ENCODE measurements at places on chromosomes 3 and 15. TPM values are rescaled to one million over a fixed set of nuclear protein-coding genes. Genes with fewer than 3 reads are reported as not detected.

The TRH gene
- total RNA-seq: 0.10 TPM

The CD96 gene
- total RNA-seq: 117 TPM

The ASB14 gene
- 0.10 TPM for total RNA-seq

The SOX2 gene
- under 0.01 TPM for total RNA-seq

The TRIM71 gene
- total RNA-seq: 0.10 TPM

The ZNF385D gene
- 0.21 TPM for total RNA-seq

The CIB2 gene
- total RNA-seq: 1.9 TPM

The GCSAM gene
- 6.4 TPM for total RNA-seq

The HHLA2 gene
- total RNA-seq: 0.31 TPM

The ESYT3 gene
- 0.21 TPM for total RNA-seq

The ACAN gene
- under 0.01 TPM for total RNA-seq

The IL17RB gene
- total RNA-seq: 0.10 TPM

The PIF1 gene
- 0.31 TPM for total RNA-seq

The TM4SF1 gene
- 0.84 TPM for total RNA-seq

The CCDC39 gene
- not detected for total RNA-seq

The VWA5B2 gene
- total RNA-seq: under 0.01 TPM

The INO80 gene
- 27.3 TPM for total RNA-seq

The AHSG gene
- total RNA-seq: not detected

The EPM2AIP1 gene
- total RNA-seq: 42.5 TPM

The GRK7 gene
- total RNA-seq: 0.10 TPM

The HTR3E gene
- not detected for total RNA-seq

The NECTIN3 gene
- total RNA-seq: 5.5 TPM

The MYLK gene
- total RNA-seq: 27.1 TPM

The AMIGO3 gene
- total RNA-seq: 3.8 TPM

The LRRN1 gene
- 1.3 TPM for total RNA-seq

The CNTN4 gene
- not detected for total RNA-seq

The CCR9 gene
- total RNA-seq: 0.94 TPM

The LIPC gene
- total RNA-seq: 0.73 TPM

The CAMP gene
- not detected for total RNA-seq

The GREM1 gene
- total RNA-seq: 0.10 TPM

The LINGO1 gene
- total RNA-seq: not detected

The NLGN1 gene
- total RNA-seq: 0.10 TPM

The COLQ gene
- total RNA-seq: 1.9 TPM

The PARL gene
- total RNA-seq: 41.1 TPM

The CHRNA3 gene
- total RNA-seq: not detected

The DZIP1L gene
- total RNA-seq: 0.21 TPM

The SPESP1 gene
- total RNA-seq: 0.21 TPM

The SCAANT1 gene
- total RNA-seq: not detected

The CHRM5 gene
- not detected for total RNA-seq

The PLSCR5 gene
- total RNA-seq: not detected

The TEX55 gene
- not detected for total RNA-seq

The TADA3 gene
- 28.8 TPM for total RNA-seq

The MYH15 gene
- 0.84 TPM for total RNA-seq
